Activated CD4-positive, CD25-positive, alpha-beta regulatory T cell treated with anti-CD3 and anti-CD28 coated beads, Interleukin-2, amount 50 U/mL, for 24 hours (primary cell): ENCODE measurements at places on chromosomes 2 and 18.

- ATAC-seq, result no peak
Observed at GRCh38 chr2:102735416-102736109, 26.3 kb upstream of the TMEM182 start.

GRCh38 chr2:39511605-39512433, 74.7 kb upstream of the MAP4K3 start:
- peak; percentile 38 for ATAC-seq

GRCh38 chr2:181240844-181241243, 216.3 kb upstream of the ITGA4 start:
- ATAC-seq, result no peak

DNA sequence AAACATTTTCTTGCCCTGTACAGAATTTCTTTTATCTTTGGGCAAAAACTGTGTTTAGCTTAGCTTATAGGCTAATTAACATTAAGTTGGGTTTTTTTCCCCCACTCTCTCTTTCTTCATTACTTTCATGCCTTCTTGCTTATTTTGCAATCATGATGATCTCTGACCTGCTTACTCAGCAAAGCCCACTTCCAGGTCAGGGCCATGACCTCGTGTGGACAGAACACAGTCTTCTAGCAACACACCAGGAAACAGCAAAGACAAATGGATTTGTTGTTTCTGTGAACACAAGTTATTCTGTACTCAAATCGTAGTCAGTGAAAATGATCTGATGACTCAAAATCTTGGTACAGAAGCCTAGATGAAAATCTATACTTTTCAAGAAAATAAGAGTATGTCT, 60.7 kb downstream of the SPATS2L start:
- no peak for ATAC-seq

DNA sequence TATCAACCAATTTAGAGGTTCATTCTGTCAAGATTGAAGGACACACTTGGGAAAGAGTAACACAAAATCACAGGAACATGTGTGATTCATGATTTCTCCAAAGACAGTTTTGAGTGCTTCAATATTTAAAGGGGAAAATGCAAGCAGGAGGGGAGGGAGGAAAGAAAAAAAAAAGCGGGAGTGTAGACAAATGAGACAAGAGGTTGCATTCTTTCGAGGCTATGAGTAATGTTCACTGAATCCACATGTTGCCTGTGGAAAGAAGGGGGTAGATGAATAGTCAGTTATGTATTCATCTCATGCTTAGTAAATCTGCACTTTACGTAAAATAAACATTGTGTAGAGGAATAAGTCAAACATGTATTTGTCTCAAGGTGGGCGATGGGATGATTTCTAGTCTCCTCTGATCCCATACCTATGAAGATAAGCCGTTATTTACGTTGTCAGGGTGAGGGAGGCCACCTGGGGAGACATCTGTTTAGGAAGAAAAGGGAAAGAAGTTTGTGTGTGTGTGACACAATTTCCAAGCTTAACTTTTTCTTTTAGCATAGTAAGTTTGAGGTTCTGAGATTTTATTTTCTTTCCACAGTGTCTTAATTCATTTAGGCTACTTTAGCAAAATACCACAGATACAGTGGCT, 211.0 kb upstream of the ZC3H15 start:
- ATAC-seq, result no peak

DNA sequence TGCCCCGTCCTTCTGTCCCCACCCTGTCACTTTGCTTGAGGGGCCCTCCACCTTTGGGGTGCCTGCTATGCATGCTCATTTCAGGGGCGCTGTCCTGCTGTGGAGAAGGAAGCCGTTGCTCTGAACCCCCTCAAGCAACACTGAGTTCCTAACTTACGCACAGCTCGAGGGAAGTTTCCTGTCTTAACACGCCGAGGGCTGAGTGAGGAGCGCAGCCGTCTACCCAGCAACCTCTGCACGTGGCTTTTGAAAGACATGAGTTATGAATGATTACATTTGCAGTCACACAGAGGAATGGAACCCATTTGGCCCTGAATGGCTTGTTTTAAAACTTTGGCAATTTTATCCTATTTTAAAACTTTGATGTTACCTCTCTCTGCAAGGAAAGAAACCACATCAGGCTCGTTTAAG, 14.0 kb downstream of the RAMP1 start:
- ATAC-seq, result no peak

DNA sequence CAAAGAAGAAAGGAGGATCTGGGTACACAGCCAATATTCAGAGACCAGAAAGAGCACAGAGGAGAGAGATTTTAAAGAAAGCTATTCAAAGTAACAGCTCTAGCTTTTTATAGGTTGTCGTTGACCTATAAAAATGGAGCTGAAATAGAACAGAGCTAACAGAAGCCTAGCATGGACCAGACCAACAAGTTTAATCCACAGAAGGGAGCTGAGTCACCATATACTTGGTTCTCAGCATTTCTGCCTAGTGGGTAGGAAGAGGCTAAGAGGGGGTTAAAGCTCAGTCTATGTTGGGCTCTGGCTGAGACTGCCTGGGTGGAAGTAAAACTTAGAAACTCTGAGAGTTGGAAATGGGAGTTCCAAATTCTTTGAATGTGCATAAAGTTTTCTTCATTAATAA, 678.0 kb upstream of the CDH2 start:
- ATAC-seq, result no peak

DNA sequence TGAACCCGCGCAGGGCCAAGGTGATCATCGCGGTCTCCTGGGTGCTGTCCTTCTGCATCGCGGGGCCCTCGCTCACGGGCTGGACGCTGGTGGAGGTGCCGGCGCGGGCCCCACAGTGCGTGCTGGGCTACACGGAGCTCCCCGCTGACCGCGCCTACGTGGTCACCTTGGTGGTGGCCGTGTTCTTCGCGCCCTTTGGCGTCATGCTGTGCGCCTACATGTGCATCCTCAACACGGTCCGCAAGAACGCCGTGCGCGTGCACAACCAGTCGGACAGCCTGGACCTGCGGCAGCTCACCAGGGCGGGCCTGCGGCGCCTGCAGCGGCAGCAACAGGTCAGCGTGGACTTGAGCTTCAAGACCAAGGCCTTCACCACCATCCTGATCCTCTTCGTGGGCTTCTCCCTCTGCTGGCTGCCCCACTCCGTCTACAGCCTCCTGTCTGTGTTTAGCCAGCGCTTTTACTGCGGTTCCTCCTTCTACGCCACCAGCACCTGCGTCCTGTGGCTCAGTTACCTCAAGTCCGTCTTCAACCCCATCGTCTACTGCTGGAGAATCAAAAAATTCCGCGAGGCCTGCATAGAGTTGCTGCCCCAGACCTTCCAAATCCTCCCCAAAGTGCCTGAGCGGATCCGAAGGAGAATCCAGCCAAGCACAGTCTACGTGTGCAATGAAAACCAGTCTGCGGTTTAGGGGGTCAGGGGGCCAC, 897 bp downstream of the GPR45 start:
- ATAC-seq, result no peak

- ATAC-seq, result no peak
Observed at GRCh38 chr18:23416298-23416697, 36.8 kb upstream of the RIOK3 start.

DNA sequence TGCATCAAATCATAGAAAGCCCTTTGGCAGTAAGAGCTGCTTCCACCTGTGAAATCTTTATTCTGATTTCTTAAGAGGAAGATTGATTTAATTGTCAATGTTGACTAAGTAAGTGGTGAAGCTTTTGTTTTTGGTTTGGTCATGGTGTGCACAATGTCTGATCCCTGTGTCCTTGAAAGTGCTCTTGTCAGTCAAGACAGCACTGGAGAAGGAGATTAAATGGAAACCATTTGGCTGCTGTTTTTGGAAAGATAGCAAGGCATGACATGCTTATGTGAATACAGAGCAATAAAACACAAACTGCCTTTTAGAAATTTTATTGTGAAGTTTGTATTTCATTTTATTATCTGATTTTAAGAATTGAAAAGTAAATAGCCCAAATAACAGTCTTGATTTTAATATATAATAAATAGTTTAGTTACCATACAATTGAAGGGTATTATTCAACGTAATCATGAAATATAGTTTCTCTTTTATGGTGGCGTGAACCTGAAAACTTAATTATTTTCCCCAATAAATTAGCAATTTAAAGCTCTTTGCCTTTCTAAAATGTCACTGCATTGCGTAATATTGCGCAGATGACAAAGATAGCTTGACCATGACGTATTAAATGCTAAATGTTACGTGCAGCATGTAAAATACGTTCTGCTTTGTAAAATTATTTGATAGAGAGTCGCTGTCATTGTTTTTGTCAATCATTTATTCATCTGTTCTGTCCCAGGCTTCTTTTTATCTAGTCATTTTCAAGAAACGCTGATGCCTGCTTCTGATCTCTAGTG, 69.0 kb downstream of the GULP1 start:
- no peak for ATAC-seq

GRCh38 chr18:5106730-5107129, 90.3 kb downstream of the AKAIN1 start:
- no peak for ATAC-seq

DNA sequence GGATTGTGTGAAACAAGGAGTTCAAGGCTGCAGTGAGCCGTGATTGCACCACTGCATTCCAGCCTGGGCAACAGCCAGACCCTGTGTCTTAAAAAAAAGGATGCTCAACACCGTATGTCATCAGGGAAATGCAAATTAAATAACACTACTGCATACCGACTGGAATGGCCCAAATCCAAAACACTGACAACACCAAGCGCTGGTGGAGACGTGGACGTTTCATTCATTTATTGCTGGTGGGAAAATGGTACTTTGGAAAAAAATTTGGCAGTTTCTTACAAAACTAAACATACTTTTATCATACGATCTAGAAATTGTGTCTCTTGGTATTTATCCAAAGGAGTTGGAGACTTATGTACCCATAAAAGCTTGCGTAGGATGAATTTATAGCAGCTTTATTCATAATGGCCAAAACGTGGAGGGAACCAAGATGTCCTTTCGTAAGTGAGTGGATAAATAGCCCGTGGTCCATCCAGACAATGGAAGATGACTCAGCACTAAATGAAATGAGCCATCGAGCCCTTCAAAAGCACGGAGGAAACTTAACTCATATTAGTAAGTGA, 24.2 kb downstream of the NEU4 start:
- ATAC-seq, result no peak

DNA sequence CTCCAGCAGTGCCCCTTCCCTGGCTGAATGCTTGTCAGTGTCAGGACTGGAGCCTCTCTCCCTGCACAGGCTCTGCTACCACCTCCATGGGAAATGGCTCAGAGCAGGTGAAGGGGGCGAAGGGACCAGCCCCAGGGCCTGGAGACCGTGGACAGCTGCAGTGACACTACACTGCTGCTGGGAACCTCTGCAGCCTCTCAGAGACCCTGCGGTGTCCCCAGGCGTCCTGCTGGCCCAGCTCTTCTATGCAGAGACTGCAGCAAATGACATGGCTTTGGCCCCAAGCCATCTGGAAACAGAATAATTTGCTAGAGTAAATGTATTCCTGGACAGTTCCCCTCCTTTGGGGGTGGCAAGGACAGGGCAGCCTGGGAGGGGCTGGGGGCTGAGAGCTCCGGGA, 53.2 kb downstream of the CIB4 start:
- no peak for ATAC-seq

DNA sequence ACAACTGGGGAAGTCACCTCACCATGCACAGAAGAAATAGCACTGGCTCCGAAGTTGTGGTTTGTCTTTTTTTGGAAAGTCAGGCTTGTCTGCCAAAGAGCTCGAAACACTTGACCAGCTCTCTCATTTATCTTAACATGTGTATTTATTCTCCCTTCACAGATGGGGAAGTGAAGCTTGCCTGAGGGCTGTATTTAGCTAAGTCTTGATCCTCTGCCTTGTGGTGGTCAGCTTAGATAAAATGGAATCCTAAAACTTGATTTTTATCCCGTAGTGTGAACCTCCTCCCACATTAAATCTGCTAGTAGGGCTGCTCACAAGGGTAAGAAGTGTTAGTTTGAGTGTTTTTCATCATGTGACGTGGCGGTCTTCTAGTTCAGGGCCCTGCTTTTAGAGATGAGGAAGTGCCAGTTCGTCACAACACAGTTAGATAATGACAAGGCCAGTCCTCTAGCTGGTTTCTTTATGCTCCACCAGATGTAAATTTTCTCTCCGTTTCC, 89.7 kb downstream of the TMEM247 start:
- ATAC-seq, result no peak

GRCh38 chr2:239326831-239327535, 73.8 kb downstream of the HDAC4 start:
- peak; percentile 95 for ATAC-seq

- ATAC-seq, result no peak
Observed at GRCh38 chr2:229205704-229206103, 65.4 kb downstream of the PID1 start.

DNA sequence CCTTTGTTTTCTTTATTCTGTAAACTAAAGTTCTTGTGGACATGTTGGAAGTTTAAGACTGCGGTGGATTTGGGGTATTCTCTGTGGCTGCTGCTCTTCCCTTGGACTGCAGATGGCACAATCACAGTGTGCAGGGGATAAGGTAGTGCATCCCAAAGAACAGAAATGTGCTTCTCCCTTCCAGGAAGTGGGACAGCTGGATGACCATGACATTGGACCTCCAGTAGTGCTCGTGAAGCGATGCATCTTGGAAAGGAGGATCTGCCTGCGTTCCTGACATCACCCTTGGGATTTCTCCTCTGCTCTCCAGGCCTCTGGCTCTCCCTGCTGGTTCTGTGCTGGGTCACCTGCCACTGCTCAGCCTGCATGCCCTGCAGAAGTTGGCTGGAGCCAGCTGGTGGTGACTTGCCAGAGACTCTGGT, 109.9 kb downstream of the SLC4A3 start:
- no peak for ATAC-seq

GRCh38 chr2:235493775-235494715, at the start of gene AGAP1:
TSS of gene AGAP1 (plus strand) at chr2:235494043.
- ATAC-seq, result peak; percentile 31

DNA sequence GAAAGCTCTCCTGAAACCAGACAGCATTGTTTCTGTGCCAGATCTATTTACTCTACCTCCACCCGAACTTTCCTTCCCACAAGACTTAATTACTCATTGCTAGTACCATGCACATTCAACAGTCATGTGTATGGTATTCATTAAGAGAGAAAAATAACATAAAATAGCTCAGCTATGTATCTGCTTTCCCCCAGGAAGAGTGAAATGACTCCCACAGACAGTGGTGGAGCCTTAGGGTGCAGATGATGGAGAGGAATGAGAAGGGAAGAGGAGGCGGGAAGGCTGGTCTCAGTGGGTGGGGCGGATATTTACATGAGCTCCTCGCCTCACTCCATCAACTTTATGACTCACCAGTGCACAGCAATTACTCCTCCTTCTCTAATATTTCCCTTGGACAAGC, 724.5 kb downstream of the EPHA4 start:
- ATAC-seq, result no peak

- no peak for ATAC-seq
Observed at GRCh38 chr2:35784777-35785176, 570.8 kb upstream of the CRIM1 start.

GRCh38 chr2:134137182-134137611, 116.7 kb upstream of the MGAT5 start:
- no peak for ATAC-seq

- ATAC-seq, result no peak
Observed at GRCh38 chr18:67074309-67074708, 442.2 kb downstream of the DSEL start.
